ENCODE measurements at places on chromosomes 6 and 20.

GRCh38 chr20:33843854-33844253 is 32.7 kb downstream of the CHMP4B start:
- DNase-seq = no peak

- DNase-seq = peak; percentile 22
These were observed 90.0 kb upstream of the IFNGR1 start for GRCh38 chr6:137309078-137309762.

GRCh38 chr6:33995309-33996119 is 150.4 kb downstream of the GRM4 start:
- no peak for DNase-seq

DNA sequence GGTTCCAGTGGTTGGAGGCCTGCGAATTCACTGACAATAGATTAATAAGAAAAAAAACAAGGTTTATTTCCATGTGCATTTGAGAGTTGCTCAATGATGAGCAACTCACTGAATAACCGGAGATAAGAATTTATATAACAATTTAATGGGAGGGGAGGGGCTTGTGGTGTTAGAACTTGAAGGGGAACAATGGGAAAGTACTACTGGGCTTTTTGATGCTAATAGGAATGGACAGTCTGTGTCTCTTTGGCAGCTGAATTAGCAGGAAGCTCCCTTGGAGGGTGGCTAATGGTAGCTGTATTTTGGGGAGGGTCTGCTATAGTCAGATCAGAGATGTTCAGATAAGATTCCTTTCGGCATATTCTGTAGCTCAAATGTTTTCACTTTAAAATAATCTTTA is 62.4 kb upstream of the GMDS start:
- DNase-seq = no peak

GRCh38 chr20:63873477-63873971 is 8.5 kb downstream of the TPD52L2 start:
- no peak for DNase-seq

GRCh38 chr6:144816936-144817335 is 531.8 kb downstream of the UTRN start:
- no peak for DNase-seq

DNA sequence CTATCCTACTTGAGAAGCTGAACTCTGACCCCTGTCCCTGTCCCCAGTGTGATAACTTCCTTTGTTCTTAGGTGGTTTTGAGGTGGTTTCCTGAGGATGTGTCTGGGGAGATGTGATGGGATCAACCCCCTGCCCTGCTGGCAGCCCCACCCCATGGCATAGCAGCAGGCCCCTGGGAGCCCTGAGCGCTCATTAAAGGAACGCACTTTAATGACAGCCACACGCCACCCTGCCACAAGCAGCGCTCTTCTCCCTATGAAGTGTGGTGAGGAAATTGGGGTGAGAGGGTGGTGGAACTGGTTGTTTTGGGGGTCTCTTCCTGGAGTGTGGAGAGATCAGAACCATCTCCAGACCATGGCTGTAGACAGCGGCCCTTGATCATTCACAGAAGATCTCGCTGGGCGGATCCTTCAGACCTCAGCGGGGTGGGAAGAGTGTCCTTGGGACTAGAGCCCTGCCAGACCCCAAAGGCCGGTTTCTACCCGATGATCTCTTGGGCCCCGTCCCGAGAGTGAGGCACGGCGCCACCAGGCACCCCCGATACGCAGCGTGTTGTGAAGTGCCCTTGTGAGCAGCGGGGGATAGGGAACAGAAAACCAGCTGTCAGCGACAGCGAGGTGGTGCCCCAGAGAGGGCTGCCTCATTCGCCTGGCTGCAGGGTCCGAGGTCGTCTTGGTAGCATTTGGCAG is 45.4 kb downstream of the SYNJ2 start:
- DNase-seq = no peak

- no peak for DNase-seq
These were observed 32.8 kb downstream of the RAMACL start for GRCh38 chr6:166553563-166554271.

DNA sequence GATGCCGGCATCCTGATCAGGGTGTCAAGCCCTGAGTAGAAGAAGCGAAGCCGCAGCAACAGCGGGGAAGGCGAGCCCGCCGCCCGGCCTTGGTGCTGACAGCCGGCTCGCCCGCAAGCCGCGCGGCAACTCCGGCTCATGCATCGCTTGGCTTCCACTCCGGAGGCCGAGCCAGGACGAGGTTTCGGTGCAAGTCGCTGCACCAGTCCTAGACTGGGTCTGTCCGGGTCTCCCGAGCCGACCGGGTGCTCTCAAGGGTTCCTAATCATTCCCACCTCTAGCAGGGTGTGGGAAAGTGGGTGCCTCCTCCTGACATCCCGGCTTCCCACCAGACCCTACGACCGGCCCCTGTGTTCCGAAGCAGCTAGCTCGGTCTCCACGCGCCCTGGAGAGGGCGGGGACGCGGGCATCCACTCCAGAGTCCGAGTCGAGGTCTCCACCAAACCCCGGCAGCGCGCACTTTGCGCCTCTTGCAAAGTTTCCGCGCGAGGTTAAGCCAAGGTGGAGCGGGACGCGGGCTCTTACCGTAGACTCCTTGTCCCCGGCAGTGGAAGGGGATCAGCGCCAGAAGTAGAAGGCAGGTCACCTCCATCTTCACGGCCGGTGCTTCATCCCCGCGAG is 1.4 kb downstream of the MDGA1 start:
- no peak for DNase-seq

DNA sequence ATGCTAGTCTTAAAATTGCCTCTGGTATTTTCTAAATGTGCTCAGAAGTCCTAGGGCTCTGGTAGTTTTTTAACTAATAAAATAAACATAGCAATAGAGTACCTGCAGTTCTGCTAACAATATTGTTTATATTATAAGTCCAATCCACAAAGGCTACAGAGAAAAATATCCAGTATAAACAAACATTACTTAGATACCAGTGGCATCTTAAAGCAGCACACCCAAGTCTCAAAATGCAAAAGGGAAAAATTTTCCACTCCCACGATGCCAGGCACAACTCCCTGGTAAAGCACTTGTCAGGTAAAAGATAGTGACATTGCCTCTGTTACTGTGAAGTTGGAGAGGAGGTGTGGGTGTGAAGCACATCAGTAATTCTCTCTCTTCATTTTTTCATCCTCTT is 123.3 kb downstream of the OGFRL1 start:
- no peak for DNase-seq

- DNase-seq = peak; percentile 63
These were observed 71.8 kb upstream of the TMEM181 start for GRCh38 chr6:158488065-158488464.

- DNase-seq = no peak
These were observed 129.2 kb downstream of the SAMD5 start for GRCh38 chr6:147637620-147638195.

DNA sequence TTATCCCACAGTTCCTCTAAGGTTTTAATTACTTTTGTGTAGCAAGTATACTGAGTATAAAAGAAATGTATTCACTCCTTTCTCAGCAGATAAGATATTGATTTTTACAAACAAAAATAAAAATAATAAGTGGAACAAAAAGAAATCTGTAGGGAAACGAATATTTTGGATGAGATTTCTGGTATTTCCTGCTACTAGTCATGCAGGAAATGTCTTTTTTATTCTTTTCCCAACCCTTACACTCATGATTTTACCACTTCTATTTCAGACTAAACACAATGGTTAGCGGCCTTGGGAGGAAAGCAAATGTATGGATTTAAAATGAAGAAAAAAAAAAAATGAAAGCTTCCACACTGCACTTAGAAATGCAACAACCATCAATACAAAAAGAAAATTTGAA is 580.5 kb upstream of the MARCKS start:
- DNase-seq = no peak

DNA sequence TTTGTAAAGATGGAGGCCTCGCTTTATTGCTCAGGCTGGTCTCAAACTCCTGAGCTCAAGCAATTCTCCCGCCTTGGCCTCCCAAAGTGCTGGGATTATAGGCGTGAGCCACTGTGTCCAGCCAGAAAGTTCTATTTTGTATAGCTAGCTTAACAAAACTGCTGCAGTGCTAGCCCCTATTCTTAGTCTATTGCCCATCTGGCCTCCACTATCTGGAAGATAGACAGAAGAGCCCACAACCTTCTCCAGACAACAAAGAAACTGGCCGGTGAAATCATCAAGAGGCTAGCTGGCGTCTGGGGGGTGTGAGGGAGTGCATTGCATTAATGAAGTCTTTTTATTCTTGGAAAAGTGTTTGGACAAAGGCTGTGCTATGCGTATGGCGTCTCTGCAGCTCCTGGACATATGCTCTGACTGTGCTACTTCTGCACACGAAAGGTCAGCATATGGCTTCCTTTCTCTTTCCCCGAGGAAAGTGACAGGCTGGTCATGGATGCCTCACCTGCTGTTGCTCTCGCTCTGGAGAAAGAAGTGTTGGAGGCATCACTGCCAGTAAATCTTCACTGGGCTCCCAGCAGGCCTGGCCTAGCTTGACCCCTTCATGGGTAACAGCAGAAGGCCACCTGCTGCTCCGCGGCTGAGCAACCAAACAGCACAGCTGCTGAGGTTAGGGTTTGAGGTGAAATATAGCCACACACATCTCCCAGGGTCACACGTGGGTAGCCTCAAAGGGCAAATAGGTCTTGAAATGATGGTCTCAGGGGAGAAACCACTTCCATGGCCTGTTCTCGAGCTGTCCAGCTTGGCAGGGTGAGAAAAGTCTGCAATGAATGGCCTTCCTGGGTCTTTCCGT is 95.1 kb upstream of the IYD start:
- no peak for DNase-seq

DNA sequence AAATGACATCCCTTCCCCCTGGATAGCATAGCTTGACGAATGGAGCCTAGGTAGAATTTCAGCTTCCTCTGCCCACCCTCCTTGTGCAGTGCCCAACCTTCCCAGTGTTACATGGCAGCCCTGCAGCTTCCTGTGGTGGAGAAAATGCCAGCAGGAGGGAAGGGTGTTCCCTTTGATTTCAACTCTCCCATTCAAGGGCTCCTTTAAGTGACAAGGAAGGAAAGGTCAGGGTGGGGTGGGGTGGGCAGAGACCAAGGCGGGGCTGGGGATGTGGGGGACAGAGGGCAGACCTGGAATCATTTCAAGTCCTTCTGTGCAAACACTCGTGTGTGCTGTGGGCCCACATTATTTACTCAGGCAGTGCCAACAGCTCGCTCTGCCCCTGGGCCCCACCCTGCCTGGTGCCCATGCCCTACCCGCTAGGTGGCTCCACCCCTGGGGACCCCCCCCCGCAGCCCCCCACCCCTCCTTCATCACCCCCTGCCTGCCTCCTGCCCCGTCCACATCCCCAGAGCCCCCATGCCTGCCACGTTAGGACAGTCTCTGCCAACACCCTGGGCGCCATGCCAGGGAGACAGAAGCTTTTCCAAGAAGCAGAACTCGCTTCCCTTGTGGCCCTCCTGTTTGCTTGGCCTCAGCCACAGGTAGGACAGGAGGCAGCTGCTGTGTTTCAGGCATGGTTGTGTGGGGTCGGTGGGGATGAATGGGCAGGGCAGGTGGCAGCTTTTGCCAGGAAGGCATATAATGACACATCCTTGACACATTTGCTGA is 9.4 kb downstream of the SPDEF start:
- DNase-seq = no peak
